ENCODE measurements at places on chromosomes 3 and 15.

- DNase-seq: peak; percentile 81
These were observed at the start of gene CFAP161 for GRCh38 chr15:81133782-81134461. TSS of gene CFAP161 (plus strand) at chr15:81134270. CDS start at chr15:81134330, 60 bp downstream.

GRCh38 chr3:188578576-188579363 is 424.8 kb downstream of the LPP start:
- no peak for DNase-seq

DNA sequence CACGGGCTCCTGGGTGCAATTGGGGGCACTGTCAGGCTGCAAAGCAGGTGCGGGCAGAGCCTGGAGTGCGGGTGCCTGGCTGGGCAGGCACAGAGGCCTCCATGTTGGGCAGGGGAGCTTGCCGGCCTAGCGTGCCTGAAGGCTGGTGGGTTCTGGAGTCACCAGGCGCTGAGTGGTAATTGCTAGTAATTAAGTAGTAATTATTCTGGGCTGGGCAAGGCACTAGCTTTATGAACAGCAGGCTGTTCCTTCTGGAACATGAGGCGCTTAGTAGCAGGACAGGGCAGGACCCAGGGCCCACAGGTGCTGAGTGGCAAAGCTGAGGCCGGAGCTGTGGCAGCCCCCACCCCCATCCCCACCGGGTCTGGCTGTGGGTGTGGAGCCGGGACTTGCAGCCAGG is 25.3 kb downstream of the PLXNA1 start:
- no peak for DNase-seq

DNA sequence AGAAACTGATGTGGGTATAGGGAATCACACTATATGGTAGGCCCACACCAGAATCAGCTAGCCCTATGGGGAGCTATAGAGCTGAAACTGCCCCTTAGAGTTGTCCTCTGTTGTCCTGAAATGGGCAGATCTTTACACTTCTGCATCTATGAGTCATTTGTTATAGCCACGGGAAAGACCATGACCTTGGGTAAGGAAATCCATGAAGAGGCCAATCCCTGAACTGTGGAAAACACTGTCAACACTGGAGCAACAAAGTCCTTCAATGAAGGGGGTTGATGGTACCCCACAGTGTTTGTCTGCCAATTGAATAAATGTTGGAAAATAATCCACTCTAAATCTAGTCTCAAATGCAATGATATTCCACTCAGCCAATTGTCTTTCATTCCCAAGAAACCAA is 5.2 kb upstream of the CD200R1 start:
- DNase-seq: no peak

DNA sequence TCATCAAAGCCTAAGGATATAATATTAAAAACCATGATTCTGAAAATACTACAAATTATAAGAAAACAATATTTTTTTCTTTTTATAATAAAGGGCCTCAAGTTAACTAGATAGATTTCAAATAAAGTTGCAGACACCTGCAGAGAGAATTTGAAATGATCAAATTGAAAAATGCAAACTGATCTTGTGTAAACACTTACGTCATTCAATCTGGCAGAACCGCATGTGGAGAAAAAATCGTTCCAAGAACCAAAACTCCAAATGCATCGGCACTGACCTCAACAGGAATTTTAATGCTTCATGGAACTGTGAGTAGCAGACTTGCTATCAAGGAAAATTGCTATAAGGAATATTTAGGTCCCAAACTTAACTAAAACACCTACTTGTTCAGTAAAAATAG is 17.2 kb downstream of the CPA3 start:
- no peak for DNase-seq

DNA sequence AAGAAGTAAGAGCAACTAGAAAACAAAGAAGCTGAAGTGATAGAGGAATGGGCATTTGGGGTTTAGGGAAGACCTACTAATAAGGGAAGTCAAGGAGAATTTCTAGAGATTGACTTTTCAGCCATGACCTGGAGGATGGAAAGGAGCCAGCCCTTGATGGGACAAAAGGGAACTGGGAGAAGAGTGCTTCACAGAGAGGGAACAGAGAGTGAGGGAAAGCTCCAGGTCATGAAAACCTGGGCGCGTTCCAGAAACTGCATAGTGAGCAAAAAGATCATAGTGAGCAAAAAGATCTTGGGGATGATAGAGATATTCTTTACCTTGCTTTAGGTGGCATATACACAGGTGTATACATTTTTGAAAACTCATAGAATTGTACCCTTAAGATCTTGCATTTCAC is 143.1 kb upstream of the NUDT16 start:
- no peak for DNase-seq

DNA sequence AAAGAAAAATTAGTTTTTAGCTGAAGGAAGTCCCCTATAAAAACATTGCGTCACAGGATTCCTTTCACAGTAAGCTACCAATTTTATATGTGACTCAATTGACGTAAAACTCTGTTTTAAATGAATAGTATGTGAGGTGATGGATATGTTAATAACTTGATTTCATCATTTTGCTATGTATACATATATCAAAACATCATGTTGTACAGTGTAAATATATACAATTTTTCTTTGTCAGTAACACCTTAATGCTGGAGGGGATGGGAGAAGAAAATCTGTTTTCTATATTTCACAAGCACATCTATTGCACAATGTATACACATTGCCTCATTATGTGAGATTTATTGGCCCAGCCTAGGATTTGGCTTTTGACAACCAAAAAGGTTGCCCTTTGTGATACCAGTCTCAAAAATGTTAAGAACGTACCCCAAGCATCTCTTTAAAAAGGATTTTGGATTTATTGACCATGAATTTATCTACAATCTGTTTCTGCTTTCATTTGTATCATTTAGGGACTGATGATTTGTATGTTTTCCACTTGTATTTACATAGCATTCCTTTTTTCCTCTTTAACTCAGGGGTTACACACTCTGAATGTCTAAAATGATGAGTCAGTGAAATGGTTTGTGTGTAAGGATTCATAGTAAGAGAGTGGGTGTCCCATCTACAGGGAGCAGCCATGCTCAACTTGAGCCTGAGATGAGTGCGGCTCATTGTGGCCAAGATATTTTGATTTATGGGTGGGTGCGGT is 62.6 kb downstream of the CRTC3 start:
- no peak for DNase-seq

DNA sequence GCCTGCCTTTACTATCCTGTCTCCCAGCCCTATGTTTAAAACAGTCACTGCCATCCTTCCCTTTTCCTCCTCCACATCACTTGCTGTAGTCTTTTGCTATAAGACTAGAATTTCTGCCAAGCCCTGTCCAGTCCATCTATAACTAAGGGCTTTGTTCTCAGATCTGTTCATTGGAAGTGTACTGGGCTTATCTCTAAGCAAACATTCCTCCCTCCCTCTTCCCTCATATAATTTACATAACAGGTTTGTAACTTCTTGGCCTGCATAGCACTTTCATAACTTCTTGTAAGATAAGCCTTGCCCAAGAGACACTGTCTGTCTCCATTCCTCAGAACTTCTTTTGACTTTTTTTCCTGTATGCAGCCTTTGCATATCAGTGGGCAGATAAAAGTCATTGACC is 16.7 kb downstream of the TPRG1 start:
- DNase-seq: no peak

DNA sequence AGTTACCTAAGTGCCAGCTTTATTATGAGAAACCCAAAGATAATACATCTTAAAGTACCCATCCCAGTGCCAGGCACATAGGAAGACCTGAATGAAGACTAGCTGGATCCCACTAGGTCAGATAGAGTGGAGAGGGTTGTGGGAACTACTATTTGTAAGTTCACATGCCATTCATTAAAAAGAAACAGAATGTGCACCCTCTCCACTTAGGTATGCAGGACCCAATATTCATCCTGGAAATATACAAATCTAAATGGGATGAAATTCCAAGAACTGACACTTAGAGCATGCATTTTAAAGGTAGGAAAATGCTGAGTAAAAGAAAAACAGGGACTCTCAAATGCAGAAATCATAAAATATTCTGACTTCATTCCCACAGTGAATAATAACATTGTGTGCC is 14.3 kb downstream of the EOGT start:
- no peak for DNase-seq

GRCh38 chr3:45746165-45746776 is 50.1 kb downstream of the SLC6A20 start:
- no peak for DNase-seq

DNA sequence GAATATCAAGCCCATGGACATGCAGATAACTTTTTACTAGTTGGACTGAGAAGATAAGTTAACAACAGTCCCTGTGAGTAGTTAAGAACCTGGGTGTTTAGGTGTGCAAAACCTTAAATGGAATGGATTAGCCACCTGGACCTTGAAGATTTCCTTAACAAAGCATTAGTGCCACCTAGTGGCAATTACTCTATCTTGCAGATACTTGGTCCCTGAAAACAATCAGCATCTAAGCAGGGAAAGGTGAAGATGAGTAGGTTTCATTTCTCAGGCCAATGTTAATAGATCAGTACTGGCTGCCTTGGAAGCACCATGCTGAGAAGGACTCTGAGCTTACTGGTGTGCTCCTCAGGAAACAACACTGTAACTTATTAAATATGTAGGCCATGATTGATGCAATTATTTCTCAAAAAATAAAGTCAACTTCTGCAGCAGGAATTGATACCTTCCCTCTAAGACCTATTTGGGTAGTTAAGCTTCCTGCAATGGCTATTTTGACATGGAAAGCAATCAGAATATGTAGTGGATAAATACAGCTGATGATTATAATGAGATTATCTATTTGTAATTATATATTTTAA is 329.4 kb downstream of the TBC1D5 start:
- DNase-seq: peak; percentile 48

GRCh38 chr3:99503350-99503749 is 135.0 kb upstream of the COL8A1 start:
- no peak for DNase-seq

DNA sequence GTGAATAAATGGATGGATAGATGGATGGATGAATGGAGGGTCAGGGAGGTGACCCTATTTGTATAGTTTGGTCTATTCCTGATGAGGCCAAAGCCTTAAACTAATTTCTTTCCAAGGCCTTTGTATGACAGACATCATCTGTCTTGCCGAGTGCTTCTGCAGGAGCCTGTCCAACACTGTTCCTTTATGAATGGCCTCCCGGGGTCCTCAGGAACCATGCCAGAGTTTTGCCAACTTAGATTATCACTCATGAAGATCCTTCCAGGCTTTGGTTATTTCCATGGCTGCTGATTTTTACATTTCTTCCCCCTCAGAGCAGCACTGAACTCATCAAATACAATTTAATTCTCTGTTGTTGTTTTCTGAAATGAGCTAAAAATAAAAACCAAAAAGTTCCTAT is 133.0 kb upstream of the SOX2 start:
- DNase-seq: no peak

DNA sequence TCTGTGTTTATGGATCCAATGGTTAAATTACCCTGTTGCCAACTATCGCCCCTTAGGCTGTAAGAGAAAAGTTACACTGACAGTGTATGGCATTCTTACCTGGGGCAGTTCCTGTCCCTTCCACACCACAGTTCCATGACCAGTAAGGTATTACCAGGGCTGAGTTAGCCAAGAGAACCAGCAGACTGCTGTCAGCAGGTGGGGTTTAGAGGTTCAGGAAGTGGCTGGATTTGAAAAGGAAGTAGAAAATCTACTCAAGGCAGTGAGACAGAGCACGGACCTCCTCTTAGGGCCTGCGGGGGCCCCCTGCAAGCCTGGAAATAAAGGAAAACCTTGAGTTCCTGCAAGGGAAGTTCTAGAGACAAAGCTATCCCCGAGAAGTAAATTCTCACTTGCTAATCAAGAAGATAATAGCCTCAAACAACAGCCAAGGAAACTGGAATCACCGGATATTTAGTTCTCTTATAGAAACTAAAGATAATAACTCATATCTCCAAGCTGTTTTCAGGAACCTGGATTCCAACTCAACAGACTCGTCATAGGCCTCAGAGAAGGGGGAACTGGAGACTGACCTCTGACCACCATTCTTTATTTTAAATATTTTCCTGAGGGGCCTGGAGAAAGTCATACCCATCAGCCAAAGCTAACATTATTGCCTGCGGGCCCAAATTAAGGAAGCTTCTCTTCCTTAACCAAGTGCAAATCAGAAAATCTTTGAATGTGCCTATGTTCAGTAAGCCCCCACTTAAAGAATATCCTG is 161.7 kb downstream of the ANXA2 start:
- DNase-seq: no peak

GRCh38 chr15:71294911-71295602 is 179.8 kb downstream of the THSD4 start:
- no peak for DNase-seq

GRCh38 chr3:54432975-54433374 is 310.6 kb downstream of the CACNA2D3 start:
- no peak for DNase-seq

DNA sequence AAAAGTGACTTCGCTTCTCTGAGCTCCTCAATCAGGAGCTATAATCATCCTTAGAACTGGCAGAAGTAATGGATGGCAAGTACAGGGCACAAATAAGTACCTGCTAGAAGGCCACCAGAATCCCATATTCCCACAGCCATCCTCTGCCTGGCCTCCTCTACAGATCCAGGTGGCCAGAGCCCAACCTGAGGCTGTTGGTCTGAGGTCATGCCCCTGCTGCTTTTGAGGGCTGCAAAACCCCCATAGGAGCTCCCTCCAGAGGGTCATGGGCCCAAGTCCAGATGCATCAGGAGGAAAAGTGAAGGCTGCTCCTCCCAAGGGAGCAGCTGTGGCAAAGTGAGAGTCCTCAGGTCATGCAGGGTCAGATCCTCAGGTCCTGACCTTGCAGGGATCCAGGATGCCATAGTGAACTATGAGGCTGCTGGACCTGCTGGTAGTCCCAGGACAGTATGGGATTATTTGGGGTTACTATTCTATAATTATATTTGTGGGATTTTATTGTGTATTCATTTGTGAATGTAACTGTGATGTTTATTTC is 3.0 kb upstream of the PLCD1 start:
- no peak for DNase-seq

- DNase-seq: no peak
These were observed 25.6 kb upstream of the LDHAL6B start for GRCh38 chr15:59180945-59181600.

- DNase-seq: no peak
These were observed 33.3 kb upstream of the MEIS2 start for GRCh38 chr15:37133602-37134001.

GRCh38 chr3:188695241-188695640 is 476.5 kb upstream of the TPRG1 start:
- DNase-seq: no peak

- no peak for DNase-seq
These were observed 1.1 kb downstream of the GRAMD2A start for GRCh38 chr15:72196409-72197040.

DNA sequence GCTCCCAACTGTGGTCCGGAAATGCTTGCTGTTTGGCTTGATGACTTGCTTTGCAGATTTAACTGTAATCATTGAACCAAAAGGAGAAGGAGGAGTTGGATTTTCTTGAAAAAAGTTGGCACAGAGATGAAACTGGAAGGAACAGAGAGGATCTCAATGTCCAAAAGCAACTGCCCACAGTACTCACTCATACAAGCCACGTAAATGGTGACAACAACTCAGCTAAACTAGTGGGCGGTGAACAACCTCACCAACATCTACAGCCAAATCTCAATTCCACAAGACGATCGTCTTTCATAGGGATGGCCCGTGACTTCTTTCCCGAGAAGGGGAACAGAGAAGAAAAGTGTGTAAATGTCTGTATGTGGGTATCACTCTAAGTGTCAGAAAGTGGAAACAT is 48.1 kb downstream of the MYO5C start:
- DNase-seq: no peak
